ENCODE measurements at places on chromosomes 1 and 21. TPM values are rescaled to one million over a fixed set of nuclear protein-coding genes. Genes with fewer than 3 reads are reported as not detected.

DNA sequence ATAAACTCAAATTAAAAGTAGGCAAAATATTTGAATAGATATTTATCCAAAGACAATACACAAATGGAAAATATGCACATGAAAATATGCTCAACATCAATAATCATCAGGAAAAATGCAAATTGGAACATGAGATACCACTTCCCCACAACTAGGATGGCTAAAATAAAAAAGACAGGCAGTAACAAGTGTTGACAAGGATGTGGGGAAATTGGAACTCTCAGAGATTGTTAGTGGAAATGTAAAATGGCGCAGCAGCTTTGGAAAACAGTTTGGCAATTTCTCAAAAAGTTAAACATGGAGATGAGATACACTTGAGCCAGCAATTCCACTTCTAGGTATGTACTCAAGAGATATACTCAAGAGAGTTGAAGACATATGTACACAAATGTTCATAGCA, 48.8 kb downstream of the NAV1 start:
- DNase-seq = no peak

GRCh38 chr1:180881806-180882509, 30.7 kb upstream of the KIAA1614 start:
- DNase-seq = peak; percentile 53

DNA sequence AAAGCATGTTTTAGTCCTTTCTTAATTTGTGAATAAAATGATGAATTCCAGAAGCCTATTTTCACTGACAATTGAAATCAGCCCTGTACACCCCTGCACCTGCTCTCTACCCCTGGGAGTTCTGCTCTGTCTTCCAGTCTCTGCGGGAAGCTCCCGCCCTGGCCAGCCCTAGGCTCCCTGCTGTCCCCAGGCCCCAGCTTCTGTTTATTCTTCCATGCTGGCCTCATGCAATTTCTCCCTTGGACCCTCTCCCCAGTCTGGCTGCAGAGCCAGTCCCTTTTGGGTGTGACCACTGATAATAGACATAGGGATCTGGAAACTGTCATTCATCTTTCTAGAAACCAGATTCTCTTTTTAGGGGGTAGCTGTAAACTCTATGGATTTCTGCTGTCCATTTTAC, 258.6 kb downstream of the GRIK3 start:
- DNase-seq = no peak

The KIF14 gene
- total RNA-seq = 30.0 TPM

The TMEM82 gene
- not detected for total RNA-seq

The ACBD3 gene
- total RNA-seq = 46.4 TPM

DNA sequence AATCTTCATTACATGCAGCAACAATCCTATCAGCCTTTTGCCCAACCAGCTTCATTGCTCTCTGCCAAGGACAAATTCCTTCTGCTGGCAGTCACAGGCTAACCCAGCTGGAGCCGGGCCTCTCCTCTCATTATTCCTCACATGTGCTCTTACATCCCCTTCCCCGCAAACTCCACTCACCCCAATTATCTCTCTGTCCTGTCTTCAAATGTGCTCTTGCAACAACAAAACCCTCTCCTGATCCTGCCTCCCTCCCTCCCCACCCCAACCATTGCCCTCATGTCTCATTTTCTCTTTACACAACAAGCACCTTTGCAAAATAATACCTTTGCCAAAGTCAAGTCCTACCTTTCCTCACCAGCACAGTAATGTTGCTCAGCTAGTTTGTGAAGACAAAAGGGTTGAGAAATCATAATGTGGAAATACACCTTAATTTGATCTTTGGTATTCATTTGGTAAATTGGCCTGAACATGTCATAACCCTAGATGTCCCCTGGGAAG, 36.0 kb upstream of the DHCR24 start:
- peak; percentile 25 for DNase-seq

The GNAT2 gene
- total RNA-seq = 0.52 TPM

DNA sequence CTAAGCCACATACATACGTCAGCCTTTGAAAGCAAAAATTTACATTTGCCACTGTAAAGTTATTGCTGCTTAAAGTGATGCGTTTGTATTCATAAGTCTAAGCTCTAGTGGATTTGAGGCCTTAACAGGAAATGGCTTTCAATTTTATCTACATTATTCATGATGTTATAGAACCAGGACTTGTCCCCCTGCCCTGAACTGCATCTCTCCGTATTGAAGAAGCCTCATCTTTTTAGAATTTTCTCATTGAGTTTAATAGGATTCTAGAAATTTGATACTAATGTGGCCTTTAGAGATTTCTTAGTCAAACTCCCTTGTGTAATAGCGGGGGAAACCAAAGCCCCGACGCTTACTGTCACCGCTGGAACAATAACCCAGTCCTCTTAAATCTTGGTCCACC, 9.9 kb downstream of the UTP25 start:
- DNase-seq = no peak

The HFM1 gene
- not detected for total RNA-seq

The NID1 gene
- total RNA-seq = not detected

GRCh38 chr1:68495532-68495931, 1.4 kb downstream of the DEPDC1 start:
- peak; percentile 8 for DNase-seq

GRCh38 chr1:34019741-34020552, 145.1 kb downstream of the CSMD2 start:
- no peak for DNase-seq

- peak; percentile 75 for DNase-seq
Measured at GRCh38 chr1:172448995-172449584, 5.2 kb upstream of the PIGC start.

Data from PC-9 (cell line).